Activated naive CD8-positive, alpha-beta T cell treated with anti-CD3 and anti-CD28 coated beads, Interleukin-2, amount 50 U/mL, for 24 hours (primary cell): ENCODE measurements at places on chromosomes 5 and 9.

GRCh38 chr9:88578121-88579049 lies 43.4 kb downstream of the NXNL2 start:
- peak; percentile 82 for DNase-seq

DNA sequence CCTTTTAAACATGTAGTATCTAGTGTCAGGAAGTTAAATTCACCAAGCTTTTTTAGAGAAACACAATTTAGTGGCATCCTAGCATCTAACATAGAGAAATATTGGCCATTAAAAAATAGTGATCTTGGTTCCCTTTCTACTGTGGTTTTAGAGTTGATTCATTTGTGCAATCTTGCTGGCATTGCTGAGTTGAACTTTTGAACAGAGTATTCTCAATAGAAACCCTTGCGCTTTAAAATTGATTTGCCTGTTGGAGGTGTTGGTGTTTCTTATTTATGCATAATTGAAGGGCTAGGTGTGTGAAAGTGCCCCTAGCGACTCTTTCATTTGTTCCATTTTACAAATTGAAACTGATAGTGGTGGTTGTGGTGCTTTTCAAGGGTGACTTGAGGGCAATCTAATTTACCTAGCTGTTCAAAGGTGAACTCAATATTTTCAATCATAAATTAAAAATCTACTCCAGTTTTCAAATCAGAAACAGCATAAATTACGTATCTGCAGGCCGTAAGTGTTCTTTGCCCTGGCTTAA lies 73.0 kb upstream of the MPDZ start:
- DNase-seq, result no peak

DNA sequence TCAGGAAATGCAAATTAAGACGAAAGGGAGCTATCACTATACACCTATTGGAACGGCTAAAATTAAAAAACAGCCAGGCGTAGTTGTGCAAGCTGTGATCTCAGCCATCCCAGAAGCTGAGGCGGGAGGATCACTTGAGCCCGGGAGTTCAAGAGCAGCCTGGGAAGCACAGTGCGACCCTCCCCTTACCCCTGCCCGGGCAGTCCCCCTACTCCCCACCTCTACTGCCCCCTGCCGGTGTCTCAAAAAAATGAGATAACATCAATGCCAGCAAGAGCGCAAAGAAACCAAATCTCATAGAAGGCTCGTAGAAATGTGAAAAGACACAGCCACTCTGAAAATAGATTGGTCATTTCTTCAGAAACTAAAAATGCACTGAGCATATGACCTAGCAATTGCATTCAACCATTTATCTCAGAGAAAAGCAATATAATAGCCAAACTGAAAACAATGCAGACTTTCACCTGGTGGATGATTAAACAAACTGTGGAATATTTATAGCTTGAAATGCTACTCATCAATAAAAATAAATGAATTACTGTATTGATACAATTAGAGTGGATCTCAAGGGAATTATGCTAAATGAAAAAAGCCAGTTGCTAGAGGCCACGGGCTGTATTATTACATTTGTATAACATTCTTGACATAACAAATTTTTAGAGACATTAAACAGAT lies 20.6 kb downstream of the OR2V2 start:
- DNase-seq, result peak; percentile 67

- no peak for DNase-seq
Observed at GRCh38 chr5:68114378-68115040, 101.0 kb upstream of the PIK3R1 start.

DNA sequence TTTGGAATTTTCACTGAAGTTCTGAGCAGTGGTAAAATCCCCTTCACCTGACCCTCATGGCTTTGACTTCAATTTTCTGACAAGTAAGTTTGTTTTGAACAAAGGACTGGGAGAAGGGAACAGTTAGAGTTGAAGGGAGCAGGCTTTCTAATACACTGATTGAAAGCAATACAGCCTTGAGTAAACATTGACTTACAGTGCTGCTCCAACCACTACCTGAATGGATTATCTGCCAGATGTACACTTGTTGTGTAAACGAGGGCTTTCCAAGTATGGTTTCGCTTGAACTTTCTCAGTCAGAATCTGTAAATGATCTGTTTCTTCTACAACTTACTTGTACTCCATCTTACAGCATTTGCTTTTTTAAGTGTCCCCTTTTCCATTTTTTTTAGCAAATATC lies 1414.9 kb upstream of the NUDT12 start:
- DNase-seq, result no peak

DNA sequence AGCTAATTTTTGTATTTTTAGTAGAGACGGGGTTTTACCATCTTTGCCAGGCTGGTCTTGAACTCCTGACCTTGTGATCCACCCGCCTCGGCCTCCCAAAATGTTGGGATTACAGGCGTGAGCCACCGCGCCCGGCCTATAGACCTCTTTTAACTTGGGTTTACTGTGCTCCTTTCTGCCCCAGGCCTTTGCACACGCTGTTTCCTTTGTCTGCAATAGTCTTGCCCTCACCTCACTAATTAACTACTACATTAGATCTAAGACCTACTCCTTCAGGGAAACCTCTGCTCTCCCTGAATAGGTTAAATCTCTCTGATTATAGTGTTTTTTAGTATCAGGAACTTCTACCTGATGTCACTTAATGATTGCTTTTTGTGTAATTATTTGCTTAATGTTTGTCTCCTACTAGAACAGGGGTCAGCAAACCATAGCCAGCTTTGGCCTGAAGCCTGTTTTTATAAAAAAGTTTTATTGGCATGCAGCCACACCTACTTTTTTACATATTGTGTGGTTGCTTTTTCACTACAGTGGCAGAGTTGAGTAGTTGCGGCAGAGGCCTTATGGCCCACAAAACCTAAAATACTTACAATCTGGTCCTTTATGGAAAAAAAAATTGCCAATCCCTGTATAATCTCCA lies 31.2 kb upstream of the TLE1 start:
- DNase-seq, result no peak

GRCh38 chr9:3962971-3963642 lies 336.8 kb downstream of the GLIS3 start:
- no peak for DNase-seq

DNA sequence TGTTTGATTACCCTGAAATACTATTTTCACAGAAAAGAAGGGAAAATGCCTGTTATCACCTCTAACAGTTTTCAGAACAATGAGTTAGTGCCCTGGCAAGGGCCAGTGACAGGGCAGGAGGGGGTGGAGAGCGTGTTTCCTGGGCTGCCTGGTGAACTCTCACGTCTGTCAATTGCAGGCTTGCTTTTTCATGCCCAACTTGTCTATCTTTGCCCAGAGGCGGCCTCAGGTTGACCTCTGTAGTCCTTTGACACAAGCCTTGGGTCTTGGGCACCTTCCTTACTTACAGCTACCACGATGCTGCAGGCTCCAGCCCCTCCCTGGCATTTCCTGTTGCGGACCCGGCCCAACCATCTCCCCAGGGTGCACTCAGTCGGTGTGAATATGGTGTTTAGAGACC lies 2.2 kb upstream of the CEL start:
- DNase-seq, result no peak

DNA sequence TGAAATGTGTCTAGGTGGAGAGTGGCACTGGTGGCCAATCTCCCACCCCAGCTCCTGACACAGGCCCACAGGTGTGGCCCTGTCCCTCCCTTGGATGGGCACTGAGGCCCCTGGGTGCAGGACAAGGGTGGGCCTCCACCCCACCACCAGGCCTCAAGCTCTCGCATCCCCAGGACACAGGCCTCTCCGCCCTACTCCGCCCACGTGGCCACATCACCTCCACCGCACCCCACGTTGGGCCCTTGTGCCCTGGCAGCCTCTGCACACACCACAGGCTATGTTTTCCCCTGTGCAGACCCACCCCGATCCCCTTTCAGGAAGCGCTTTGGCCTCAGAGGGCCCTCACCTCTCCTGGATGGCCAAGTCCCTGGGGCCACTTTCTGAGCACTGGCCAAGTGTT lies 54.7 kb downstream of the SECISBP2 start:
- DNase-seq, result no peak

DNA sequence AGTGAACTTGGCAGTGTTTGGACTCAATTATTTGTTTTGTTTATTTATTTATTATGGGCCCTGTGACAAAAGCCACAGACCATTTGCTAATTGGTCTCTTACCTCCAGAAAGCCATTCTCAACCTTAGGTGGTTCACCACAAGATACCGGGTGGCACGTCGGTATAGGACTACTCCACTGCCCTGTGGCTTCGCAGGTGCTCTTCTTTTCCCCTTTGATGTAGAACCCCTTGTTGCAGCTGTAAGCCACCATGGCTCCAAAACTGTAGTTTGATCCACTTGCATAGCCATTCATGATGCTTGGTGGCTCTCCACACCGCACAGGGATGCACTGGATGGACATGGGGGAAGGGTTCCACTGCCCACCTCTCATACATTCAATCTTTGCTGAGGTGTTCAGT lies 73.3 kb upstream of the TXNDC8 start:
- DNase-seq, result no peak

GRCh38 chr5:35061211-35061770 lies 13.5 kb upstream of the AGXT2 start:
- no peak for DNase-seq

GRCh38 chr5:16906255-16906654 lies 29.8 kb downstream of the MYO10 start:
- no peak for DNase-seq

DNA sequence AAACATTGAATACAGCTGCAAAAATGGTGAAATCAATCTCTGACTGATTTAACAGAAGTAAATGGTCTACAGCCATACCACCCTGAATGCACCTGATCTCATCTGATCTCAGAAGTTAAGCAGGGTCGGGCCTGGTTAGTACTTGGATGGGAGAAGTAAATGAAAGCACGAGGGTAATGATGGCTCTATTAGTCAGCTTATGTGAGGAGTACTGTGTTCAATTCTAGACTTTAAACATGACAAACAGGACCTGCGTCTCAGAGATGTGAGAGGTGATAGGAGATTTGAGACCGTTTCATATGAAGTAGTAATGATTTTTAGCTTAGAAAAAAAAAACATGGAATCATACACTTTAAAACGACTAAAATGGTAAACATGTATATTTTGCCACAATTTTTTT lies 77.1 kb upstream of the SUSD1 start:
- DNase-seq, result no peak

DNA sequence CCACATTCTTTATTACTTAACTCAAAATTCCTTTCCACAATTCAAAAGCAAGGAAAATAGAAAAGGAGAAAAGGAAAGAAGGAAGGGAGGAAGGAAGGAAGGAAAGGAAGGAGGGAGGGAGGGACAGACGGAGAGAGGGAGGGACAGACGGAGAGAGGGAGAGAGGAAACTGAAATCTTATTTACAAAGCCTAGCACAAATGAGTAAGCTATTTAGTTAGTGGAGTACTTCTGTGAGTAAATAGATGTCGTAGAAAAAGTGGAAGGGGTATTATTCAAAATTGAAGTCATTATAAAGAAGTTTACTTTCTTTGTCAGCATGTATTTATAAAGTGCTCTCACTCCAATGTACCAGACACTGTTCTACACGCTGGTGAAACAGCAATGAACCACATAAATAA lies 177.9 kb downstream of the CETN3 start:
- no peak for DNase-seq

DNA sequence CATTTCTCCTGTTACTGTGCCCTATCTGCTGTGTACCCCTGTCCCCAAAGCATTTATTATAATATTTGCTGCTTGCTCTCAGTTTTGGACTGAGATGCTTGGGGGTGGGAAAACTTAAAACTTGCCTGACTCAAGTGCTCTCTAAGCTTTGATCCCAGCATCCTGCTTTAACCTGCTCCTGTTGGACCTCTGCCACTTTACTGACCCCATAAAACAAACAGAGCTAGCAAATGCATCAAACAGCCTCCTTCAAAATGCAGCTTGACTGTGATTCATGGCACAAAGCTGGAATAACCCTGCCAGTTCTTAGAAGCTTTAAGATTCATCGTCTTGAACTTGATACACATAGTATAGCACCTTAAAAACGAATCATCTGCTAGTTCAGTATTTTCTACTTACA lies 212.5 kb downstream of the DEPDC1B start:
- DNase-seq, result no peak

DNA sequence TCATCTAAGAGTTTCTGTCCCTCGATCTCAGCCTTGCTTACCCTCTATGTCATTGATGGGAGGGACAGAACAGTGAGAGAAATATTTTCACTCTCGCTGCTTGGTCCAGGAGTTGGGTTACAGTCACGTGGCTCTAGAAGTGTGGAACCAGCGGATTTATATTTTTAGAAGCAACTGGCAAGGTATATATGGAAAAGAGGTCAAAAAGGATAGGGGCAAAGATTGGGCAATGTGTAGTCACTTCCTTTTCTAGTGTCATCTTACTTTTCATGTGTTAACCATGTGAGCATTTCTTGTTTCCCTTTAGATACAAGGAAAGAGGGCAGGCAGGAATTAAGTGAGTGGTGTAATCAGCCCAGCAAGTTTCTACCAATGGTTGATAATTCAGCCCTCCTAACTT lies 111.5 kb upstream of the ZNF366 start:
- no peak for DNase-seq

DNA sequence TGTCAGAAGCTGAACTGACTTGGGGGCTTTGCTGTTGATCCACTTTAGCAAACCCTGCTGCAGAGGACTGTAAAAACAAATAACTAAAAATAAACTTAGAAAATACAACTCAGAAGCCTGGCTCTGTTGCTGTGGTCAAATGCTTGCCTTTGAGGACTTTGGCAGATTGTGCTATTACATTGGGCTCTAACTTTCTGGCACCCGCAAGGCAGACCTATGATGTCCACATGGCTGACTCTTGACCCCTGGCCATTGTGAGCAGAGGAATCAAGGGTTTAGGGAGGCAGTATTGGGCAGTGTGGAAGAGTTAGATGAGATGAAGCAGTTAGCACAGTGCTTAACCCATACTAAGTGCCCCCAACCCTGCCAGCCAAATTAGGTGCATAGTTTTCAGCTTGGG lies 34.0 kb downstream of the OTULIN start:
- DNase-seq, result no peak

- no peak for DNase-seq
Observed at GRCh38 chr9:36897019-36897418, 137.0 kb downstream of the PAX5 start.

- DNase-seq, result no peak
Observed at GRCh38 chr5:35098214-35098613, 50.5 kb upstream of the AGXT2 start.

- DNase-seq, result no peak
Observed at GRCh38 chr5:68431186-68431585, 215.6 kb downstream of the PIK3R1 start.
